ENCODE measurements at places on chromosomes 3 and 15.

- DNase-seq = no peak
These were observed 502.4 kb downstream of the LPP start for GRCh38 chr3:188656196-188656982.

DNA sequence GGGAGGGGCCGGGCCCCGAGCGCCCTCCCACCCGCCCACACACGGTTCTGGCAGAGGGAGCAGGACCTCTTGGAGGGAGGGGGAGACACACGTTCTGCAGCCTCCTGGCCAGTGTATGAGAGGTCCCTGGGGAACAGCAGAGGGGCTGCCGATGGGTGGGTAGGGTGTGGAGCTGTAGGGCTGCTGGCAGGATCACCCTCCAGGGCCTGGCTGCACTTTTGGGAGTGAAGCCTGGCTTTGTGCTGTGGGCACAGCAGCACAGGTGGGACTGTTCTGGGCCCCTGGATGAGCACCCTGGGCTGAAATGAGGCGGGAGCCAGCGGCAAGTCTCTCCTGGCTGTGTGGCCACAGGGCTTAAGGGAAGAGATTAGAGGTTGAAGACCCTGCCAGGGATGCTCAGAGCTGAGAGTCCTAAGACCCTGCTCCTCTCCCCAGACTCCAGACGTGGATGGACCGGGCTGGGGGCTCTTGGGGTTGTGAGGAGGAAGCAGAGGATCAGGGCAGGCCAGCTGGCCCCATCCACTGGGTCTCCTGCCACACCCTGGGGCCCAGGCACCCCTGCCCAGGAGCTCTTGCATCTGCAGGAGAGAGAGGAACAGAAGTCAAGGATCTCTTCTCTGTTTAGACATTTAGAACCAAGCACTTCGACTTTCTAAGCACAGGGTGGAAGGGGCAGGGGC is 45.2 kb downstream of the RGMA start:
- no peak for DNase-seq

DNA sequence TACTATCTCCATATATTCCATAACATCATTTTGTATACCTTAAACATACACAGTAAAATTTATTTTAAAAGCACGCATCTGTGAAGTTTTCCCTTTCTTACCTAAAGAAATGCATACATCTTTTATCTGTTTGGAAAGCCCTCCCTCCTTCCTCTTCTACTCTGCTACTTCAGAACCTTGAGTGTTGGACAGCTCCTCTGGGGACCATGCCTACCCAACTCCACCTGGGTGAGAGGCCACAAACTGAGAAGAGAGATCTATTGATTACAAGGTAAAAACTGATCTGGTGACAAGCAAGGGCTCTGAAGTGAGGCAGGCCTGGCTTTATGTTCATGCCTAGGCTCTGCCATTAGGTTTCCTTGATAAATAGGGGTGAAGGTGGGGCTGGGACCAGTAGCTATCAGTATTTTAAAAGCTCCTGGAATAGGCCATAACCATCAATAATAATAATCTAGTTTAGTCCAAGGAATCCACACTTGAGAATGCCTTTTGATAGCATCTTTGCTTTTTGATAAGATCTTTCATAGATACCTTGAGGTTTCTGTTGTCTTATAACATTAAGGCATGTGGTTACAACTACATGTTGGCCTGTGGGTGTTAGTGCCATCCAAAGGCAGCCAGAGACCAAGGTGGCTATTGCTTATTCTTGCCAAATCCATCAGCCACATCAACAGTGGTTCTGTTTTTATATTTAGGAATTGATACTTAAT is 148.8 kb downstream of the KCNMB2 start:
- DNase-seq = no peak

DNA sequence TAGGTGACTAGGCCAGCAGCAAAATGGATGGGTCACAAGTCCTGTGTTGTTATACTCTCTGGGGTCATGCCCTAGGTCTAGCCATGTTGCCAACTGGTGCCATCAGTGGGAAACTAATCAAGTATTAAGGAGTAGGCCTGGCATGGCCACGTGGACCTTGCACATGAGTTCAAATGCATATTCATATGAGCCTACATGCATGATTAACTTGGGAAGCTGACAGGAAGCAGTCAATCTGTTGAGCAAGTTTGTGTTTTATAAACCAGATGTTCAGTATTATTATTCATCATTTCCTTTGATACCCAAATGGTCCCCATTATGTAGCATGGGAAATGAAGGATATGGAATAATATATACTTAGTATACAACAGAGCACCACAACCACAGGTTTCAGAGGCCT is 95.0 kb downstream of the LRTM1 start:
- DNase-seq = no peak

GRCh38 chr3:175059788-175060187 is 200.7 kb downstream of the NAALADL2 start:
- no peak for DNase-seq

GRCh38 chr3:38067508-38068233 is 28.7 kb downstream of the DLEC1 start:
- DNase-seq = no peak

Data from stimulated activated CD8-positive, alpha-beta memory T cell treated with anti-CD3 and anti-CD28 coated beads, Interleukin-2, amount 100 ng/mL, for 1 hour (primary cell).